ENCODE measurements at places on chromosomes 3 and 15.

DNA sequence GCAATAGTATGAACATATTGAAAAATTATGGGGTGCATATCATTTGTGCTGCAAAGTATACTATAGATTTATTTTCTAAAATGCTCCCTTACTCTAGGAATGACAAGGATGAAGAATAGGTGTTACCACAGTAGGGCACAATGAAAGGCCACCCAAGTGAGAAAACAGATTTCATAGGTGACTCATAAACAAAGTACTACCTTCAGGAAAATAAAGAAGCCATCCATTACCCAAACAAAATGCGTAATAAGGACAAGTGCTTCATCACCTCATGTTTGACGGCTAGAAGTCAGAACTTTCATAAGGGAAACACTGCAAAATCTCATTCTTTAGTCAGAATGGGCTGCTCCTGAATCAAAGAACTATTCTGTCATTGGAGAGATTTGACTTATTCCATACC is 116.6 kb downstream of the MFSD1 start:
- no peak for DNase-seq

GRCh38 chr3:172808969-172809546 is 58.5 kb downstream of the ECT2 start:
- no peak for DNase-seq

GRCh38 chr3:5898106-5898505 is 710.6 kb downstream of the EDEM1 start:
- no peak for DNase-seq

- DNase-seq = no peak
Observed at GRCh38 chr3:7573330-7573729, 712.4 kb downstream of the GRM7 start.

DNA sequence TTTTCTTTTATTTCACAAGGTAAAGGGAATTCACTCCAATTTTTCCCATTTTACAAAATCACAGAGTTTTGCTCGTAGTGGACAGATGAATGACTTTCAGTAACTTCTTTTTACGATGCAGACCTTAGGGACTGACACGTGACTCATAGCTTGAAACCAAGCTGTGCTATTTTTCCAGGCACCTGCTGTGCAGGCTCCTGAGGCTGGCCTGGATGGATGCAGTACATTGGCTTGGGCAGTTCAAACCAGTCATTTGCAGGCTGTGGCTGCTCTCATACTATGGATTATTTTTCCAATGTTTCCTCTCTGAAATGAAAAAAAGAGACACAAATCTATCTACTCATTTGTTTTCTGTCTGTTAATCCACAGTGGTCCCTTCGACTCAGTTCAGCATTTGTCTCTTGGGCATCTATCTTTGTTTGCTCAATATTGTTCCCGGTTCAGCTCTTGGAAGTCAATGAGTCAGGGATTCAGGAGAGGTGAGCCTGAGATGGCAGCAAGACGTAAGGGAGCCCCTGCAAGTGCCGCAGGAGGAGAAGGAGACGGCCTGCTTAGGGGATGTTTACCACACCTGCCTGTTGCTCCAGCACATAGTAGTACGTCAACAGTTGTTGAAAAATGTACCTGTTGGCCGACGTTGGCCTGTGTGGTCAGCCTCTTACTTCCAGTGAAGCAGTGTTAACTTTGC is 92.8 kb downstream of the SV2B start:
- DNase-seq = no peak

- peak; percentile 67 for DNase-seq
Observed at GRCh38 chr3:52253314-52254304, 8.1 kb downstream of the PPM1M start.

DNA sequence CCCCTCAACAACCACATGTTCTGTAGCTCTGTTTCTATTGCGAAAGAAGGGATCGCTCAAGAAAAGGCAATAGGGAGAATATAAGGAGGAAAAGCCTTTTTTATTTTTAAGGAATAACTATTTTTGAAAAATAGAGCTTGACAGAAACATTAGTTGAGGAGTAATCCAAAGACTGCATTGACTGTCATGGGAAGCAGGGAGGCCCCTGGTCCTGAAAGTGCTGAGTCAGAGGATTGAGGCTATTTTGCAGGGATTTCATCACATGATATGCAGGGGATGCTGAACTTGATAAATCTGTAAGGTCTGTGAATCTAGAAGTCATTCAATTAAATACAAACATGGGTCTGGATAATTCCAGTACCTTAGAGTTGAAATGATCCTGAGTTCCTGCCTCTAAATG is 92.0 kb downstream of the MTHFS start:
- no peak for DNase-seq
